ENCODE measurements at places on chromosomes 7 and 10.

DNA sequence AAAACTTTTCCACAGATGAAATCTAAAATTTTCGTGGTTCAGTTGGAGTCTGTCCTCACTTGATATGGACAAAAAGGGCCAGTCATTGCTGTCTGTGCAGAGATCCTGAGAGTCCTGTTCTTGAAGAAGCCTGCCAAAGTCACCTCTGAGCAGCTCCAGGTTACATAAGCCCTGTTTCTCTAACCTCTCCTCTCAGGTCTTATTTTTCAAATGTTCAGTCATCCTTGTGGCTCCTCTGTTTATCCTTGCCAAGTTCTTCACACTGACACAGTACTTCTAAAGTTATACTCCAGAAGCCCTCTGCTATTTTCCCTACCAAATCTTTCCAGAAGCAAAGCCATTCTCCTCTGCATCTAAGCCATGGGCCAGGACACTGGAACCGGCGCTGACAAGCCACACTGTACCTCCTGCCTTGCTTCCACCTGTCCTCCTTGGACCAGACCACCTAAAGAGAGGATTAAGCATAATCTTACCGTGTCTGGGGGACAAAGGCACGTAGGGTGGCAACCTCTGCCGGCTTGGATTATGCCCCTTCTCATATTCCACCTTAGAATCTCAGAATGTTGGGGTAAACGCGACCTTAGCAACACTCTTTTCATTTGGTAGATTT, 161.6 kb downstream of the JAZF1 start:
- no peak for DNase-seq

DNA sequence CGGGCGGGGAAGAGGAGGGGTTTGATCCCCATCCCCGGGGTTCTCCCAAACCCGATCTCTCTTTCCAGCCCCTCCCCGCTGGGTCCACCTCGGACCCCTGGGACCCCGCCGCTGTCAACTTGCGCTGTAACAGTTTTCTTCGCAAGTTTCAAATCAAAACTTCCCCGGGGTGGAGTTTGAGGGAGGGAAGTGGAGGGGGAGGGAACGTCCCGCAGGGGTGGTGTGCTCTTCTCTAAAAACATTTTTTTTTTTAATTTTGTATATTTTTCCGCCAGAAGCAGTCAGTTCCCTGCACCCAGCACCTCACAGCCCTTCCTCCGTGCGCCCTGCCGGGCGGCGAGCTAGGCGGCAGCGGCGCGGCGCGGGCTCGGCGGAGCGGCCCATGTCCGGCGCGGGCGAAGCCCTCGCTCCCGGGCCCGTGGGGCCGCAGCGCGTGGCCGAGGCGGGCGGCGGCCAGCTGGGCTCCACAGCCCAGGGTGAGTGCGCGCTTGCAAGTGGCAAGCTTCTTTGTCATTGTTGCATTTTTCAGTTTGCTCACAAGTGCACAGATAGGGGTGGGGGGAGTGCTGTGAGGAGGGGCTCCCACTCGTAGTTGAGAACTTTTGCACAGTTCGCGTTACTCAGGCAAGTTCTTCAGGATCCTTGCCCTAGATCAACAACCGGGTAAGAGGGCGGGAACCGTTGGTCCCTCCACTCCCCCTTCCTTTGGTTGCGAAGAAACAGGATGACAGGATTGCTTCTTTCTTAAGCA, 933 bp downstream of the MDFIC start:
- DNase-seq, result no peak

- DNase-seq, result no peak
Observed at GRCh38 chr10:102300278-102300843, 55.0 kb downstream of the GBF1 start.

DNA sequence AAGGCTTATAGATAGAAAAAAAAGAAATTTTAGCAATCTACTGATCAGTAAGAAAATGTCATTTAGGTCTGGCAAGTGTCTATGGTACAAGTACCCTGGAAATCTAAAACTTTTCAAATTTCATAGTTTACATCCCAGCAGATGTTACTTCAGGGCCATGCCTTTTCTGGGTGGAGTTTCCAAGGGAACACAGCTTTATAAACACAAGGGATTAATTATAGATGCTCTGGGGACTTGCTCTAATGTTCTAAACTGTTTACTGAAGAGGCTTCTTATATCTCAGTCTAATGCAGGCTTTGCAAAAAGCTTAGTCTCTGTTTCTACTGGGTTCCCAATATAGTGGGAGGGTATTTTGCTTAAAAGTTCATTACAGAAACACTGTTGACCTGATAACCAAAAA, 3.1 kb downstream of the CD36 start:
- no peak for DNase-seq

- DNase-seq, result no peak
Observed at GRCh38 chr10:114458216-114458920, 54.1 kb upstream of the AFAP1L2 start.

Measured in hematopoietic multipotent progenitor cell treated with erythropoietin and hydrocortisone succinate and interleukin-3 and kit ligand, for 17 days (in vitro differentiated cells).